ENCODE measurements at places on chromosomes 13 and 19.
A peak's percentile ranks its signal among the peaks of the same experiment; 100 is the strongest.

DNA sequence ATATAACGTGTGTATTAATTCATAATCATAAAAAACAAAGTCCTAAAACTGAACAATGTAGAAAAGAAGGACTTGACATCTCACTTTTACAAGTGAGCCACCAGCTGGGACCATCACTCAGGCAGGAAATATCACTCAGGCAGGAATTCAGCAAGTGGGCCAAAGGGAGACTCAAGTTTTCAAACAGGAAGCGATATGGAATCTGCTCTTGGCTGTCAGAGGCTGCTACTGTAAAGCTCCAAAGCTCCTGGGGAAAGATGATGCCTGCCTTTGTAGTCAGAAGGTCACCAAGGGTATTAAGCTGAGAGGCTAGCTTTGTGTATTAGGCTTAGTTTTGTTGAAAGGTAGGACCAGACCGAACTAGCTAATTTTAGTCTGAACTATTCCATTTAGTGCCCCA, 5.5 kb upstream of the AKAP11 start:
- no peaks in the 10 kb centered on the region for H3K36me3 ChIP-seq
- peaks cover 6% of the 10 kb centered on the region for H3K4me1 ChIP-seq
- no peak overlapping the region for H3K4me3 ChIP-seq
- DNase-seq, result no peak
- no peaks in the 10 kb centered on the region for H3K27me3 ChIP-seq

DNA sequence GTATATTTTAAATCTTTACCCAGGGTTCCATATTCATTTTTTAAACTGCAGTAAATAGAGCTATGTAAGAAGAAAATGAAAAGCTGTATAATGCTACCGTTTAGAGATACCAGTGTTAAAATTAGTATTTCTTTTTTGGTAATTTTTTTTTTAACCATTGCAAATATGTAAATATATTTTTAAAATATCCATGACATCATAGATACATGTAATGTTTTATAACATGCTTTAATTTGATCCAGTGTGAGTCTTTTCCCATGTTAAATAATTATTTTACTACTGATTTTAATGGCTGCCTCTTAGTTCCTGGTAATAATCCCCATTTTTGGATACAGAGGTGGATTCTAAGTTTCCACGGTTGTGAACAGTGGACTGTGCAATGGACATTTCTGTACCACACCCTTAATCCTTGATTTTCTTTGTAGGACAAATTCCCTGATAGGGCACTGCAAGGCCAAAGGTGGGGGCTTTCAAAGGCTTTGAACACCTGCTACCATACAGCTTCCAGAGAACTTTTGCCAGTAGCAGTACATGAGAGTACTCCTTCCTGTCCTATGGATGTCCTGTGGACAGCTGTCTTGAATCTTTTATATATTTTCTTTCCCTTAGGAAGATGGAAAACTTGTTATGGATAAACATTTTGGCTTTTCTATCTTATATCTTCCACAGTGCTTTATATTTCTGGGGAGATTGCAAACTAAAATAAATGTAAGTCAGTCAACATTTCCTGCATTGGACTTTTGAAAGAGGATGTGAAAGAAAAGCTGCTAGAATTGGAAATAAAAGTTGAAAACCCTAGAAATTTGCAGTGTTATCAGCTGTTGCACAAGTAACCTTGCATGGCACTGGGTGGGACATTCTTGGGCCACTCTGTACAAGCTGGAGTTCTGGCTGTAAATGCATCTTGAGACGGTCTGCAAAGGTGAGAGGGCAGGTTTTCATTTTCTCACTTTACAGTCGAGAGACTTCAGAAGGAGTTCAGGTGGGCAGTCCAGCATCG, 46.8 kb downstream of the ARHGEF7 start:
- H3K4me3 ChIP-seq, result no peak overlapping the region
- H3K4me1 ChIP-seq, result peaks cover 32% of the 10 kb centered on the region
- no peak for DNase-seq
- H3K27ac ChIP-seq, result no peak overlapping the region

- no peak for DNase-seq
- H3K4me3 ChIP-seq, result no peak within 1 kb of the TSS
- no peaks in the 10 kb centered on the region for H3K27me3 ChIP-seq
- H3K36me3 ChIP-seq, result no peaks in the 10 kb centered on the region
- H3K27ac ChIP-seq, result no peak within 1 kb of the TSS
- H3K4me1 ChIP-seq, result no peaks in the 10 kb centered on the region
Measured at GRCh38 chr19:51034704-51035103, at the start of gene KLK12. Gene KLK12 (minus strand): TSS chr19:51035002. CDS start chr19:51034621, 381 bp downstream.

DNA sequence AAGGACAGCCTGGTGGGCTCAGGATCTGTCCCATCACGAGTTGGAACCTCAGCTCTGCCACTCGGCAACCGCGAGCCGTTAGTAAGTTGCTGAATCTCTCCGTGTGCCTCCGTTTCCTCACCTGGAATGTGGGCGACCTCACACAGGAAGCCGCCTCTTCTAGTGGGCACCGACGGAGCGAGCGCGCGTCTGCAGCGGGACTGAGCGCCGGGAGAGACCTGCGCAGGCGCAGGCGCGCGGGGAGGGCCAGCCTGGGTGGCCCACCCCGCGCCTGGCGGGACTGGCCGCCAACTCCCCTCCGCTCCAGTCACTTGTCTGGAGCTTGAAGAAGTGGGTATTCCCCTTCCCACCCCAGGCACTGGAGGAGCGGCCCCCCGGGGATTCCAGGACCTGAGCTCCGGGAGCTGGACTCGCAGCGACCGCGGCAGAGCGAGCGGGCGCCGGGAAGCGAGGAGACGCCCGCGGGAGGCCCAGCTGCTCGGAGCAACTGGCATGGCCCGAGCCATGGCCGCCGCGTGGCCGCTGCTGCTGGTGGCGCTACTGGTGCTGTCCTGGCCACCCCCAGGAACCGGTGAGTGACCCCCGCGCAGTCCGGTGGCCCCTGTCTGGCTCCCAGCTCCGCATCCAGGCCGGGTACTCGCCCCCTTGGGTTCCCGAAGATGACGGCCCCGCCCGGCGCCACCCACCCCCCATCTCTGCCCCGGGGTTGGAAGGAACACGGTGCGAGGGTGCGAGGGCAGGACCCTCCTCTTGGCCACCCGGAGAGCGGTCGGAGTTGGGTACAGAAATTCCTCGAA, at the start of gene PVR:
TSS of gene PVR (plus strand) at position 306 of the 797 bp plus-strand sequence. CDS start at position 493, 187 bp downstream.
- DNase-seq, result no peak
- H3K36me3 ChIP-seq, result peaks cover 7% of the 10 kb centered on the region
- peaks cover 11% of the 10 kb centered on the region for H3K4me1 ChIP-seq
- no peak within 1 kb of the TSS for H3K27ac ChIP-seq
- no peaks in the 10 kb centered on the region for H3K27me3 ChIP-seq
- peak within 1 kb of the TSS; percentile 79 for H3K4me3 ChIP-seq

- H3K27ac ChIP-seq, result no peak overlapping the region
- no peaks in the 10 kb centered on the region for H3K27me3 ChIP-seq
- no peaks in the 10 kb centered on the region for H3K36me3 ChIP-seq
- no peak for DNase-seq
- no peak overlapping the region for H3K4me3 ChIP-seq
Measured at GRCh38 chr13:34611671-34612070, 330.4 kb upstream of the NBEA start.

GRCh38 chr19:46631481-46631880, 4.5 kb downstream of the GNG8 start:
- H3K4me3 ChIP-seq, result no peak overlapping the region
- no peak overlapping the region for H3K27ac ChIP-seq
- no peaks in the 10 kb centered on the region for H3K36me3 ChIP-seq
- no peak for DNase-seq
- H3K27me3 ChIP-seq, result peaks cover 12% of the 10 kb centered on the region

DNA sequence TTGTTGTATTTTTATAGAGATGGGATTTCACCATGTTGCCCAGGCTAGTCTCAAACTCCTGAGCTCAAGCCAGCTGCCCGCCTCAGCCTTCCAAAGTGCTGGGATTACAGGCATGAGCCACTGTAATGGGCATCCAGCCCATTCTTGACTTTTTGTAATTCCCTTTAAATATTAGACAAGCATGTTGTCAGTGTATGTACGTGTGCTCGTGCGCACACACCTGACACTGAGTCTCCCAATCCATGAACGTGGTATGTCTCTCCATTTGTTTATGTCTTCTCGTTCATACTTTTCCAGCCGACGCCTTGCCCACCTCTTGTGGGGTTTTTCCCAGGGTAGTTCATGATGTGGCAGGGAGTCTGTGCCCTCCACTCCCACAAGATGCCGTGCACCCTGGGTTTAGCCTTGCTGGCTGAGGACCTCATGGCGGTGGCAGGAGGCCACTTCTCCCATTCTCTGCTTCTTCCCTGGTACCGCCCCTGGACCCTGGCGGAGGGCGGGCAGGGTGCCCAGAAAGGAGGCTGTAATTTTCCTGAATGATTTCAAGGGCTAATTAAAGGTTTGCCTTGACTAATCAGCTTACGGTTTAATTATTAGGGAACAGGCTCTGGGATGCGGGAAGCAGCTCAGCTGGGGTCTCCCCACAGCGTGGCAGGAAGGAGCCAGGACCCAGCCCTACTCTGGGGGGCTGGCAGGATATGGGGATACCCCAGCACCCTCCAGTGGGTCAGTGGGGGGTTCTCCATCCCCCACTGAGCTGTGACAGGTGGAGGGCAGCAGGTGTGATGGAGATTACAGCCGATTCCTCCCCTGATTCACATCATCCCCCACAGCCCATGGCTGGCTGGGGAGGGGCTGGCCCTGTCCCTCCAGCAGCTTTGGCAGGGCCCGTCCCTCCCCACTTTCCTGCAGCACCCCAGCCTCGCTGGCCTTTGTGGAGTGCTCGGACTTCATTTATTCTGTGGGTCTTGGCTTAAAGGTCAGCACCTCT, 12.9 kb downstream of the PAK4 start:
- no peaks in the 10 kb centered on the region for H3K36me3 ChIP-seq
- no peak overlapping the region for H3K27ac ChIP-seq
- H3K4me1 ChIP-seq, result no peaks in the 10 kb centered on the region
- H3K4me3 ChIP-seq, result no peak overlapping the region
- H3K27me3 ChIP-seq, result no peaks in the 10 kb centered on the region
- no peak for DNase-seq

- H3K4me3 ChIP-seq, result no peak overlapping the region
- peaks cover 13% of the 10 kb centered on the region for H3K4me1 ChIP-seq
- no peaks in the 10 kb centered on the region for H3K27me3 ChIP-seq
- no peak for DNase-seq
- peaks cover 82% of the 10 kb centered on the region for H3K36me3 ChIP-seq
- no peak overlapping the region for H3K27ac ChIP-seq
Measured at GRCh38 chr19:47151627-47152026, 21.0 kb downstream of the SAE1 start.

DNA sequence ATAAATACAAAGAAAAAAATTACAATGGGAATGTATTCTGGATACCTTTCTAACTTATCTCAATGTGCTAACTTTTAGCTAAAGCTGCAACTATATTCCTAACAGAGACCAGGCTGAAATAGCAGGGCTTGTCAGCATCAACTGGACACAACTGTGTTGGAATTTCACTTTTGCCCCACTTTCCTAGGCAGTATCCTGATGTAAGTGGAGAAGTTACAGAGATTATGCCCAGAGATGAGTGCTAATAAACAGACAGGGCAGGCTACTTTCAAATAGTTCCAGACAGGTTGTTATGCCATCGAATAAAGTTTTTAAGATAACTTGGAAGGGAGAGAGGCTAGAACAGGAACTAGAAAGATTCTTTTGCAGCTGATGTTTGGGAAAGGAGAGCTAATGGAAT, 201.9 kb downstream of the KCTD12 start:
- H3K27ac ChIP-seq, result no peak overlapping the region
- DNase-seq, result no peak
- H3K27me3 ChIP-seq, result no peaks in the 10 kb centered on the region
- H3K4me1 ChIP-seq, result no peaks in the 10 kb centered on the region
- no peaks in the 10 kb centered on the region for H3K36me3 ChIP-seq

GRCh38 chr13:111217641-111218040, 102.5 kb downstream of the ARHGEF7 start:
- no peak overlapping the region for H3K27ac ChIP-seq
- no peak overlapping the region for H3K4me3 ChIP-seq
- H3K27me3 ChIP-seq, result no peaks in the 10 kb centered on the region
- peaks cover 28% of the 10 kb centered on the region for H3K4me1 ChIP-seq
- DNase-seq, result no peak

GRCh38 chr19:44845612-44846454, at the start of gene NECTIN2:
Gene NECTIN2 (plus strand): TSS chr19:44846297. CDS start chr19:44846526, 229 bp downstream.
- peak within 1 kb of the TSS; percentile 66 for H3K27ac ChIP-seq
- H3K4me3 ChIP-seq, result peak within 1 kb of the TSS; percentile 43
- peak; percentile 67 for DNase-seq
- H3K4me1 ChIP-seq, result peaks cover 42% of the 10 kb centered on the region
- H3K36me3 ChIP-seq, result no peaks in the 10 kb centered on the region

- H3K4me1 ChIP-seq, result no peaks in the 10 kb centered on the region
- H3K36me3 ChIP-seq, result no peaks in the 10 kb centered on the region
- H3K4me3 ChIP-seq, result no peak overlapping the region
- DNase-seq, result no peak
- no peak overlapping the region for H3K27ac ChIP-seq
Measured at GRCh38 chr13:73857106-73857505, 277.1 kb downstream of the KLF12 start.

GRCh38 chr19:29488316-29488715, 37.5 kb upstream of the VSTM2B start:
- no peak overlapping the region for H3K4me3 ChIP-seq
- DNase-seq, result no peak
- no peak overlapping the region for H3K27ac ChIP-seq
- no peaks in the 10 kb centered on the region for H3K36me3 ChIP-seq
- no peaks in the 10 kb centered on the region for H3K4me1 ChIP-seq
- no peaks in the 10 kb centered on the region for H3K27me3 ChIP-seq

DNA sequence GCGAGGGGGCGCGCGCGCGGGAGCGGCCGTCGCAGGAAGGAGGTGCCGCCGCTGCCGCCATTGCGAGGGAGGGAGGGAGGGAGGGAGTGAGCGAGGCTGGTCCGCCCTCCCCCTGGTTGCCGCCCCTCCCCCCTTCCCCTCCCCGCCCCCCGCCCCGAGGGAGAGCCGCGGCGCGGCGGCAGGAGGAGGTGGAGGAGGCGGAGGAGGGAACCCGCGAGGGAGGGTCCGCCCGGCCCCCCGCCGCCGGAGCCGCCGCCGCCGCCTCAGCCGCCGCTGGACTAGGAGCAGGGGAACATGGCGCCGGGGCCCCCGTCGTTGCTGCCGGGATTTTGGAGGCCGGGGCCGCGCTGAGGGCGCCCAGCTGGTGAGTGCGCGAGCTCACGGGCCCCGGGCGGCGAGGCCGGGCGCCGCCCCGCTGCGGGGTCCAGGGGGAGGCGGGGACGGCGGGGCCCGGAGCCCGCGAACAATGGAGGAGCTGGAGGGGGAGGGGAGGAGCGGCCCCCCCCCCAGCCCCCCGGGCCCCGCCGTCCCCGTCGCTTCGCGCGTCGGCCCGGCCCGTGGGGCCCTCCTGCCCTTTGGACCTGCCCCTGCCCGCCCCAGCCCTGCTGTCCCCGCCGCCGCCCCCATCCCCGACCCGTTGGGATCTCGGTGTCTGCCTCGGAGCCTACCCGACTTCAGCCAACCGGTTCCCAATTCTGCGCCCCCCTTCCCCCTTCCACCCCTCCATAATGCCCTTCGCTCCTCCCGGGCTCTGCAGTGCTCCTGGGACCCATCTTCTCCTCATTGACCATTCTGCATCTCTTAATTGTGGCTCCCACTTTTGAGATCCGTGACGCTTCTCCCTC, at the start of gene ARHGAP35:
TSS of gene ARHGAP35 (plus strand) at position 152 of the 845 bp plus-strand sequence. CDS start 57,679 bp downstream, outside the sequence.
- H3K4me1 ChIP-seq, result peaks cover 22% of the 10 kb centered on the region
- H3K27me3 ChIP-seq, result no peaks in the 10 kb centered on the region
- no peaks in the 10 kb centered on the region for H3K36me3 ChIP-seq
- H3K27ac ChIP-seq, result peak within 1 kb of the TSS; percentile 98
